ENCODE measurements at places on chromosomes 16 and 17. TPM values are rescaled to one million over a fixed set of nuclear protein-coding genes. Genes with fewer than 3 reads are reported as not detected.

HBA1 gene
- not detected for polyA plus RNA-seq

TMEM132E gene
- polyA plus RNA-seq, result not detected

KRT25 gene
- not detected for polyA plus RNA-seq

ADAP2 gene
- polyA plus RNA-seq, result 0.71 TPM

CSH2 gene
- not detected for polyA plus RNA-seq

SRCIN1 gene
- polyA plus RNA-seq, result 2.3 TPM

MYO15A gene
- polyA plus RNA-seq, result 3.9 TPM

OR2C1 gene
- polyA plus RNA-seq, result 1.0 TPM

ACSM5 gene
- polyA plus RNA-seq, result 0.16 TPM

NTN3 gene
- 1.6 TPM for polyA plus RNA-seq

TSPAN10 gene
- polyA plus RNA-seq, result 4.0 TPM

DNAI2 gene
- not detected for polyA plus RNA-seq

EVPL gene
- not detected for polyA plus RNA-seq

IGF2BP1 gene
- polyA plus RNA-seq, result 41.7 TPM

TAT gene
- 0.04 TPM for polyA plus RNA-seq

AOC2 gene
- polyA plus RNA-seq, result 4.8 TPM

WNT3 gene
- polyA plus RNA-seq, result 7.3 TPM

CX3CL1 gene
- polyA plus RNA-seq, result 0.41 TPM

PTX4 gene
- not detected for polyA plus RNA-seq

MPHOSPH6 gene
- polyA plus RNA-seq, result 26.2 TPM

HS3ST2 gene
- not detected for polyA plus RNA-seq

SPATA32 gene
- not detected for polyA plus RNA-seq

RHBDL1 gene
- 4.7 TPM for polyA plus RNA-seq

KRTAP17-1 gene
- not detected for polyA plus RNA-seq

All from cardiac muscle cell (in vitro differentiated cells and primary cell).